ENCODE measurements at places on chromosomes 6 and 20.

DNA sequence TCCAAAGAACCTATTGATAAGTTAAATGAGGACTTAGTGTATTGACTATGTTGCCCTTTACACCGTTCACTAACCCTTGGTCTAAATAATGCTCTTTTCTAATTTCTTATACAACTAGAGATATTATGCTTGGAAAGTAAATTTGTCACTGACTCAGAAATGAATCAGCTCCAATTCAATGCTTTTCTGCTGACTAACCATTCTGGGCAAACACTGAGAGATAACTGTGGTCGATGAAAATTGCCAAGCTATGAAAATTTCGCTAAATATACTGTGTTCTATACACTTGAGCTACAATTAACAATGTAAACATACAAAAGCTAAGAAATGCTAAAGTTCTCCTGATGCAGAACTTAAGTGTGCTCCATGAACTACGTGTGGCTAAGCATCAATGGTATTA lies 23.1 kb upstream of the FBXO9 start:
- DNase-seq, result no peak

DNA sequence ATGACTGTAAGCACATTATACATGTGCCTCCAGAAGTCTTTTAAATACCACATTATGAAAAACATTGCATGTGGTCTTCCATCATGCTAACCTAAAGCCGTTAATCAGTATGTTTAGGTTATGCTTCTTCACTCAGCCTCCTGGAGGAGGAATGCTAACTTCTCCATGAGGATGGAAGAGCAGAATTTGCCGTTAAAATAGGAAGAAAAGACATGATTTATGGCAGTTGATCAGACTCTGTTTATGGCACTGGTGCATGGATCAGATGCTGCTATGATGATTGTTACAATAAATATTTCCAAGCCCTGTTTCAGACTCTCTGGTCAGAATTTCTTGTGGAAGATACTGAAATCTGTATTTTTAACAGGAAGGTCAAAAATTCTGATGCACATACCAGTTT lies 31.7 kb downstream of the MAP3K4 start:
- no peak for DNase-seq

GRCh38 chr20:35306931-35307517 lies 14.8 kb upstream of the FAM83C start:
- no peak for DNase-seq

GRCh38 chr20:54104781-54105180 lies 34.4 kb upstream of the BCAS1 start:
- DNase-seq, result no peak

Data from LNCaP clone FGC (cell line).